NCI-H1092 (cell line): ENCODE measurements at places on chromosomes 16 and 17.

GRCh38 chr16:70788668-70789594 lies 12.0 kb downstream of the VAC14 start:
- no peak for DNase-seq

GRCh38 chr17:19417611-19418010 lies 6.6 kb downstream of the RNF112 start:
- no peak for DNase-seq

DNA sequence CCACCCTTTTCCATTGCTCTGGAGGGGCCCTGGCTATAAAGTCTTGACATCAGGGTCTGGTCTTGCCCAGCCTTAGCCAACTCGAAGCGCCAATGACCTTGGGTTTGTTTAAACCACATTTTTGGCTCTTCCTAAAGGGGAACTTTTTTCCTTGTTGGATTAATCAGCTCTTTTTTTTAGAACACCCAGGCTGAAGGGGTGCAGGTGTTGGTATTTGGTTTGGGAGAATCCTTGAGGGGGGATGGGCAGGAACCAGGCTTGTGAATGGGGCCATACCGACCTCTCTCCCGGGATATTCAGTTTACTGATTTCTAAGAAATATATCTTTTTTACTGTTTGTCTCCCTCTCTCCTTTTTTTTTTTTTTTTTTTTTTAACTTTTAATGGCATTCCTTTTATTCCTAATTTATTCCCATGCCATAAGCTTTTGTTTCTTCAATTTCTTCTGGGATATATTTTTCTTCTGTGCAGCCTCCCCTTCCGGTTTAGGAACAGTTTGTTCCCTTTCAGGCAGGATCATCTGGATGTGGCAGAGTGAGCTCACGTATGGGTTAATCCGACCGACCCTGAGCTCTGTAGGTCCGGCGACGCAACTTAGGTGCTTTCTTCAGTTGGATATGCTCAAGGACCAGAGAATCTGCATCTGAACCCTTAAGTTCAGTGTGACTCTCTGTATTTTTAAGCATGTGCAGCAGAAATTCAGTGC lies 129.5 kb downstream of the ABCC6 start:
- no peak for DNase-seq

DNA sequence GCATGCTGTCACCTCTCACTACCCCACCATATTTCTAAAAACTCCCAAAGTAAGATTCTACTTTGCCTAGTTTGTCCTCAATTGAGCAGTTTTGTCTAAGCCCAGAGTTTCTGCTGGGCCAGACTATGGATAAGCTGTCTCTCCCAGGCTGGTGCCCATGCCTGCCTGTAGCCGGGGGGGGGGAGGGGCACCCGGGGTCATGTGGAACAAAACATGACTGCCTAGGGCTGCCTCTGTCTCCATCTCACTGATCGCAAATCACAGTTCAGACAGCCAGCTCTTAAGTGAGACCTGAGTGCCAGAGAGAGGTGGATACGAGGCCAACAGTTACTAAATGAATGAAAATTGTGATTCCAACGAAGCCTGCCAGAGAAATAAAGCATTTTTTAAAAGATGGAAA lies 78.8 kb upstream of the RPRML start:
- no peak for DNase-seq

GRCh38 chr16:30430428-30430970 lies 669 bp upstream of the DCTPP1 start:
- DNase-seq: no peak

GRCh38 chr17:82096709-82097183 lies 1.3 kb downstream of the FASN start:
- no peak for DNase-seq

- DNase-seq: peak; percentile 16
Measured at GRCh38 chr17:44502598-44503146, 534 bp downstream of the GPATCH8 start.

DNA sequence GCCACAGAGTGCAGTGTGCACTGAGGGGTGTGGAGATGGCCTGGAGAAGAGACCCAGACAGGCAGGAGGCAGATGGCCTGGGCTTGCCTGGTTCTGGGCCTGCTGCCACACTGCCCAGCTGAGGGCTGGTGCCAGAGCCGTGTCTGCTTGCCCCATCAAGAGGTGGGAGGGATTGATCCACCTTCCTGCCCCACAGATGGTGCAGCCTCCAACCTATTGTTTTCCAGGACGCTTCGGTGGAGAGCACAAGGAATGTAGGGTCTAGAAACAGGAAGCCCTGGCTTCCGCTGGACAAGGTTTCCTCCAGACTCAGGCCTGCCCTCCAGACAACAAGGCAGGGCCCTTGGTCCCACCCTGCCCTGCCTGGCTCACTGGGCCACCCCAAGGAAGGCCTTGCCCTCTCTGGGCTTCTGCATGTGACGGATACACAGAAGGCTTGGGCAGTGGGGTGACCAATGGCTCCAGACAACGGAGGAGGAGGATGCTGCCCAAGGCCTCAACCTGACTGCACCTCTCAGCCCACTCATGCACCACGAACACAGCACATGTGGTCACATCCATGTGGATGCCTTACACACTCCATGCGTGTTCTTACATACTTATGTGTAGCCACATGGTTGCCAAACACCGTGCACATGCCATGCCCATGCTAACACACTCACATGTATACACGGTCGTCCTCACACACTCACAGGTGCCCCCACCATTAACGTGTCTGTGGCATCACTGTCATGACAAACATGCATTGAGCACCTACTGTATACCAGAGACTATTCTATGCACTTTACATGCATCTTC lies 6.5 kb upstream of the CDH5 start:
- DNase-seq: no peak

DNA sequence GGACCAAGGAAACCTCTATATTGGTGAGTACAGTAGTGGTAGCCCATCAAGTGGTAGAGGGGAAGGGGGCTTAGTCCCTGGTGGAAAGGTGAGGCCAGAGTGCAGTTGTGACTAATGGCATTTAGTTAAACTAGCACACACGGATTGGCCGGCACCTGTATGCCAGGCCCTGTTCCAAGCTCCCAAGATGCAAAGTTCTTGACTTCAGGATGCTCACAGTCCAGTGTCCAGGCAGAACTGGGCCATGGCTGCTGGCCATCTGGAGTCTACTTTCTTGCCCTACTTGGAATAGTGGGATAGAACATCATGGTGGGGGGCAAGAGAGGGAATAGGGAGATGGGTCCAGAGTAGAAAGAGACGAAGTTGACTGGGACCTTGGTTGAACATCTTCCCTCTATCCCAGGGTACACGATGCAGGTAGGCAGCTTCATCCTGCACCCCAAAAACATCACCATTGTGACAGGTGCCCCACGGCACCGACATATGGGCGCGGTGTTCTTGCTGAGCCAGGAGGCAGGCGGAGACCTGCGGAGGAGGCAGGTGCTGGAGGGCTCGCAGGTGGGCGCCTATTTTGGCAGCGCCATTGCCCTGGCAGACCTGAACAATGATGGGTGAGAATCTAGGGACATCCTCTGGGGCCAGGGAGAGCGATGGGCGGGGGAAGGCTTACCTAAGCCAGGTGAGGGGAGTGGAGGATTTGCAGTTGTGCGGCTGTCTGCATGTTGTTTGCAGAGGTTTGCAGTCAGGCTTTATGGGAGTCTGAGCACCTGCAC lies 15.2 kb downstream of the ITGA3 start:
- DNase-seq: no peak

DNA sequence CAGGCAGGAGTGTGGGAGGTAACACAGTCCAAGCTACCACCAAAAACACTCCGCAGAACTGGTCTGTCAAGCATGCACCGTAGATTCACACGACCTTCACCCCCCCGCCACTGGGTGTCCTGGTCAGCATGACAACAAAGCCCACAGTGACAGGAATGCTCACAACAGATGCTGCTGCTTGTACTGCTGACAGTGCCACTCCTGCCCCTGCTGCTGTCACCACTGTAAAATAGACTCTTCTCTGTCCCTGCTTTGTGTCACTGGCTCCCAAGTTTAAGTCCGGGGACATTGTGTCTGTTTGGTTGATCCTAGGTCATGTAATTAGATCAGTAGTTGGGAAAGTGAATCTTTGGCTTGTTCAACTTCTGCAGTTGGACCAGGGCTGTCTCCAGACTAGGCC lies 7.0 kb upstream of the ODF4 start:
- no peak for DNase-seq

DNA sequence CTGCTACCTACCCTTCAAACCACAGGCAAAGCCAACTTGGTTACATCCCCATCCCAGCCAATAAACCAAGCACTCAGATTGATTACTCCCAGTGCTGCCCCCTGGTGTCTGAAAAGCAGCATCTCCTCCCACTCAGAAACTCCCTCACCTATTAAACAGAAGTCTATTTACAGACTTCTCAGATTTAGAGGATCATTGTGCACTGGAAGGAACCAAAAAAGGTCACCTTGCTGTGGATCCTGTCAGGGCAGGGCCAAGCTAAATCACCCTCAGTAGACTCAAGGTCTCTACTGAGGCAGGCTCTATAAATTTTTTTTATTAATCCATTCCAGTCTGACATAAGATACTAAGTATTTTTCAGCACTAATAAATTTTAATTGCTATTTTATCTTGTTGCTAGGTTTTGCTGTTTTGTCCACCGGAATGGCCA lies 17.6 kb downstream of the HIGD1B start:
- DNase-seq: peak; percentile 60

DNA sequence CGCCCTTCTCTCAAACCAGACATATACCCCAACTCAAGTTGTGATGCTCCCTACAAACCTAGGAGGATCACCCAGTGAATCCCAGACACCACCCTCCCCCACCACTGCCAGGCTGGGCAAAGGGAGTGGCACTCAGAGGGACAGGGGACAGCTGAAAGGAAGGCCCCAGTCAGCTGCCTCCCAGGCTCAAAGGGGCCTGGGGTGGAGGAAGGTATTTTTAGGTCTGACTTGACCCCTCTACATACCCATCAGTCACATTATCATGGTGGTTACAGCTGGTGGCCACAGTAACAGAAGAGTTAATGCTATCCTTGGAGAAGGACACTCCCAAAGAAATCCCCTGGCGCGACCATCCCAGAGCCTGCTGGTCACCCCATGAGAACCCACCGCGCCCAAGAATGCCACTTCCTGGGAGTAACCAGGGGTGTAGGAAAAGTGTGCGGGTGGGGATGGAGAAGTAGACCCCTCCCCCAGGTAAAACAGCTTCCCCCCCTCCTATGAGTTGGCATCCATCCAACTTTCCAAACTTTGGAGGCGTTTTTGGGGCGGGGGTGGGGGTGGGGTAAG lies 1.1 kb downstream of the CACNB1 start:
- no peak for DNase-seq

DNA sequence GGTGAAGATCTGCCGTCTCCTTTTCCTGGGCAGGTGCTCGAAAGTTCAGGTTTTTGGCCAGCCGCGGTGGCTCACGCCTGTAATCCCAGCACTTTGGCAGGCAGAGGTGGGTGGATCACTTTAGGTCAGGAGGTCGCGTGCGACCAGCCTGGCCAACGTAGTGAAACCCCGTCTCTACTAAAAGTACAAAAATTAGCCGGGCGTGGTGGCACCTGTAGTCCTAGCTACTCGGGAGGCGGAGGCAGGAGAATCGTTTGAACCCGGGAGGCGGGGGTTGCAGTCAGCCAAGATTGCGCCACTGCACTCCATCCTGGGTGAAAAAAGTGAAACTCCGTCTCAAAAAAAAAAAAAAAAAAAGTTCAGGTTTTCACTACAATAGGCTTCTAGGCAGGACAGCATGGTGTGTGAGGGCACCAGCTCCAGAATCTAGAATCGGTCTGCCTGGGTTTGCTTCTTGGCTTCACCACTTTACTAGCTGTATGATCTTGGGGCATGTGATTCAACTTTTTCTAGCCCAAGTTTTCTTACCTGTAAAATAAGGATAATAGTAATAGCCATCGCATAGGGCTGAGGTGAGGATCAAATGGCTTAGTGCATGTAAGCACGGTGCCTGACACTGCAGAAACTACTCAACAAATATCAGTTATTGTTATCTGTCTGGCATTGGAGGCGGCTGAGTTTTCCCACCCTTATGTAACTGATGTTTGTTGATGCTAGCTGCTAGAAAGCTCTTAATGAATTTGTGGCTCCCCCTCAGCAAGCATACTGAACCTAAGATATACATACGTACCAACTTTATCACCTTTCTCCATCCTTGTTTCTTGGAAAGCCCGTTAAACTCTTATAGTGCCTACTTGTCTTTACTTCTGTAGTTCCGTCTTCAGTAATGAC lies 1.3 kb downstream of the PSMD12 start:
- DNase-seq: no peak

DNA sequence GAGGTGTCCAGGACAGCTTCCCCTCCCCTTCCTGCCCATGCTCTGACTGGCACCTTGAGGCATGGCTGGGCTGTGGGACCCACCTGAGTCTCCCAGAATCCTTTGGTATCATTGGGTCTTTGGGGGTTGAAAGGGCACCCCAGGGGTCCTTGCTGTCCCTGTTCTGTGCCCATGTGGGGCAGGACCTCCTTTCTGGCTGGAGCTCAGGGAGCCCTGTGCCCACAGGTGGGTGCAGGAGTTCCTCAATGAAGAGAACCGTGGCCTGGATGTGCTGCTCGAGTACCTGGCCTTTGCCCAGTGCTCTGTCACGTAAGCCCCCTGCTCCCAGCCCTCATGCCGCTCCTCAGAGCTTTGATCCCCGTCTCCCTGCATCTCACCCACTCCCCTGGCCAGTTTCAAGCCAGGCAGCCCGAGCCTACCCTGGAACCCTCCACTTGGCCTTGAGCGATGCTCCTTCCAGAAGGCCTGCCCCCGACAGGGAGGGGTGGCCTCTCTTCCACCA lies 11.8 kb downstream of the FMNL1 start:
- no peak for DNase-seq

DNA sequence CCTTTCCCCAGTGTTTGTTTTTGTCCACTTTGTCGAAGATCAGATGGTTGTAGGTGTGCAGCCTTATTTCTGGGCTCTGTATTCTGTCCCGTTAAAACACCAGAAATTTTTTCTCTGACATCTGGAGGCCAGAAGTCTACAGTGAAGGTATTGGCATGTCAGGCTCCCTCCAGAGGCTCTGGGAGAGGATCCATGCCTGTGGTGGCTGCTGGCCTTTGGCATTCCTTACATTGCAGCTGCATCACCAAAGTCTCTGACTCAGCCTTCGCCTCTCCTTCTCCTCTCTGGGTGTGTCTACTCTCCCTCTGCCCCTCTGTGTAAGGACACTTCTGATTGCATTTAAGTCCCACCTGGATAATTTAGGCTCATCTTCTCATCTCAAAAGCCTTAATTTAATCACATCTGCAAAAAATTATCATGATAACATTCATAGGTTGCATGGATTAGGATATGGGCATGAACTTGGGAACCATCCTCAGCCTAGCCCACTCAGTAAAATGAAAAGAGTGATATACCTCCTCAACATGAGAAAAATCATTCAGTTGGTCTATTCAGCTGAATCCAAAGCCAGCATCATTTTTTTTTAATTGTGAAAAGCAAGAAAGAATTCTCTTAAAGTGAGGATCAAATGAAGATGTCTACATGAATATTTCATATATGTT lies 78.0 kb downstream of the MAP2K6 start:
- DNase-seq: no peak
